ENCODE measurements at places on chromosomes 11 and 22. TPM values are rescaled to one million over a fixed set of nuclear protein-coding genes. Genes with fewer than 3 reads are reported as not detected.
A peak's percentile ranks its signal among the peaks of the same experiment; 100 is the strongest.

Gene ARHGAP32
- 30.5 TPM for total RNA-seq

Gene MLC1
- 0.18 TPM for total RNA-seq

- DNase-seq: peak; percentile 34
Measured at GRCh38 chr22:36586271-36586670, 57.3 kb upstream of the EIF3D start.

DNA sequence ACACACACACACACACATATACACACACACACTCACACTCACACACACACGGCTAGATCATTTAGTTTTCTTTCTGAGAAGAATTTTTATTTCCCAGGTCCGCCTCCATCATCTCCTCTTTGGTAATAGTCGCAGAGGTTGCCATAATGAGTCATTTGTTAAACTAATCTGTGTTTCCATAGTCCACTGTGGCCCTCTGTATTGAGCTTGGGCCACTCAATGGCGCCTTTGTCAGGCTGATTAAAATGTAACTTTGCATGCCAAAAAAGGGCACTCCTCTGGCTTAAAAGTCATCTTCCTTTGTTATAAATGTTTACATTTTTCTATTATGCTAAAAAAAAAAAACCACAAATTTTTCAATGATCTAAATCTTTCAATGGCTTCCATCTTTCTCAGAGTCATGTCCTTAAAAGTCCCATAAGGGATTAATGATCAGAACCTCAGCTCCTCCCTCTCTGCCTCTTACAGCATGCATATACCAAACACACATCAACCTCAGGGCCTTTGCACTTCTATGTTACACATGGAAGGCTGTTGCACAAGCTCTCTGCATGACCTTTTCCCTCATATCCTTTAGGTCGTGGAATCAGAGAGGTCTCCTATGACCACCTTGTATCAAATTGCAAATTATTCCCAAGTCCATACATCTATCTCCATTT lies 35.3 kb downstream of the EHF start:
- DNase-seq: no peak

- DNase-seq: peak; percentile 88
Measured at GRCh38 chr11:66011239-66011784, 496 bp upstream of the CST6 start.

GRCh38 chr11:34327804-34328631 lies 29.8 kb downstream of the ABTB2 start:
- no peak for DNase-seq
